ENCODE measurements at places on chromosomes 2 and 18.

- DNase-seq: no peak
These were observed 105.4 kb upstream of the LGALSL start for GRCh38 chr2:64348386-64349130.

GRCh38 chr2:214378455-214379103 lies 32.3 kb upstream of the VWC2L start:
- no peak for DNase-seq

DNA sequence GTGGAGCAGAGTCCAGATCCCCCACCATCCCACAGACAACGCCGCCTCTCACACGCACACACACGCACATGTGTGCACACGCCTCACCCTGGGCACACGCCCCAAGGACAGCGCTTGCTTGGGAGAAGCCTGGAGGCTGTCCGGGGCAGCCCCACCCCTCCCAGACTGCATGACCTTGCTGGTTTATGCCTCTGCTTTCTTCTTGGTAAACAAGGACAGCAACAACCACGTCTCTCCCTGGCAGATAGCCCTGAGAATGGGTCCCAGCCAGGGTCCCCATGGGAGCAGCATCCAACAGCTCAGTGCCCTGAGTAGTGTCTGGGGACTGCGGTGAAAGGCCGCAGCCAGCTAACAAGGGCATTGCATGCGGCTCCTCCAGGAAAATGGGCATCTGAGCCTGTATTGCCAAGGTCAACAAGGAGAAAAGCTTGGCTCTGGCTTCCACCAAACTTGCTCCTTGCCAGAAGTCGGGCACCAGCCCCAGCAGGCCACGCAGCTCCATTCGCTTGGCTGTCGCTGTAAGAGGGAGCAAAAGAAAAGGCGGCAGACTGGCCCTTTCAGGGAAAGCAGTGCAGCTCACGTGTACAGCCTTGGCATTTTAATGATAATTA lies 234.6 kb downstream of the EIPR1 start:
- no peak for DNase-seq

DNA sequence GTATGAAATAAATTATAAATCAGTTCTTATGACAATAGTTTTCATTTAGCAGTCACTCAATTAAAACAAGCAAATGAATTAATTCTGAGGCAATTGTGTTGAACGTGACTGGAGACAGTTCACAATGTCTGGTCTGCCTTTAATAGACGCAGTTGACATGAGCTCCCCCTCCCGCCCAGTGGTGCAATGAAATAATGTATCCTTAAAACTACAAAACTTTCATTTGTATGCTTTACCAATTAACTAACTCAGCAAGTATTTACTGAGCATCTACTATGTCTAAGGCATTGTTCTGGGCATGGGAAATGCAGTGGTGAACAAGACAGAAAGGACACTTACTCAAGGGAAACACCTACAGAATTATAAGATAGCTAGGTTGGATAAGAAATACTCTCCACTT lies 3.5 kb upstream of the DSC2 start:
- DNase-seq: no peak

GRCh38 chr2:128755695-128756364 lies 437.2 kb upstream of the HS6ST1 start:
- no peak for DNase-seq
